ENCODE measurements at places on chromosomes 13 and 19. TPM values are rescaled to one million over a fixed set of nuclear protein-coding genes. Genes with fewer than 3 reads are reported as not detected.

DNA sequence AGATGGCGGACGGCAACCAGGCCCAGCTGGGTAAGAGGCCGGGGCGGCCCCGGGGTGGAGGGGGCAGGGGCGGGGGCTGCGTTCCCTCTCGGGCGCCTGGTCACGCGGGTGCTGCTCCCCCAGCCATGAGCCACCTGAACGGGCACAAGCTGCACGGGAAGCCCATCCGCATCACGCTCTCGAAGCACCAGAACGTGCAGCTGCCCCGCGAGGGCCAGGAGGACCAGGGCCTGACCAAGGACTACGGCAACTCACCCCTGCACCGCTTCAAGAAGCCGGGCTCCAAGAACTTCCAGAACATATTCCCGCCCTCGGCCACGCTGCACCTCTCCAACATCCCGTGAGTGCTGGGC, 11.1 kb downstream of the PTBP1 start:
- no peak for DNase-seq
- no peaks in the 10 kb centered on the region for H3K27me3 ChIP-seq

DNA sequence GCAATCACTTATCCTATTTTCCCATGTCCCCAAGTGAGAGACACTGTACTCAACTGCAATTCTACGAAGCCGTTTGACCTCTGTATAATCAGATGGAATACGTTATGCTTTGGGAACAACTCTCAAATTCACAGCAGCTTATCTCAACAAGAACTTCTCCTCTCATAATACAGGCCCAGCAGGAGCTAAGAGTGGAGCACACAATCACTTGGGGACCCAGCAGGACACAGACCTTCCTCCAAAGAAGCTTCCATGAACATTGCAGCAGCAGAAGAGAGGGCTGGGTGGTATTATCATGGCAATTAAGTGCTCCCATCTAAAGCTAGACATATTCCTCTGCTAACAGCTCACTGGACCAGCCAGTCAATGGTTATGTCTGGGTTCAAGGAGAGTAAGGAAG, 428.3 kb upstream of the MIR17HG start:
- no peaks in the 10 kb centered on the region for H3K27me3 ChIP-seq
- H3K4me3 ChIP-seq, result no peak overlapping the region
- H3K36me3 ChIP-seq, result no peaks in the 10 kb centered on the region

DNA sequence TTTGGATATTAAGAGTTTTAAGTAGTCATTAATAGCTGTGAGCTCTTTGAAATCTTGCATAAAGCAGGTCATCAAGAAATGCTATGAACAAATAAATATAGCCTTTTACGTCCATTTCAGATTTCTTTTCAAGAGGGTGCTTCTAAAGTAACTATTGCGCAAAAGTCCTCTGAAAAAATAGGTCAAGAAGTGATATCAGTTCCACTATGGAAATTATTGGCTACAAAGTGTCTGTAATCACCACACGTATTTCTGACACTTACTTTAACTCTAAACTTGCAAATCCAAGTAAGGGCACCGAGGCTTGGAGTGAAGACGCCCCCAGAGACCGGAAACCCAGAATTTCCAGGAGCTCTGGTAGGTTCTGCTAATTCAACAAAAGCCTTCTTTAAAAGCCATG, 44.9 kb upstream of the STARD13 start:
- no peaks in the 10 kb centered on the region for H3K27me3 ChIP-seq
- H3K4me1 ChIP-seq, result peaks cover 26% of the 10 kb centered on the region

- no peaks in the 10 kb centered on the region for H3K27me3 ChIP-seq
- no peaks in the 10 kb centered on the region for H3K4me1 ChIP-seq
- no peak overlapping the region for H3K27ac ChIP-seq
- DNase-seq, result no peak
- no peak overlapping the region for H3K4me3 ChIP-seq
- H3K36me3 ChIP-seq, result no peaks in the 10 kb centered on the region
These were observed 9.1 kb downstream of the AP2A1 start for GRCh38 chr19:49775742-49776370.

Gene LILRA1
- total RNA-seq, result not detected

GRCh38 chr13:59318320-59318930, 845.3 kb downstream of the DIAPH3 start:
- no peak overlapping the region for H3K4me3 ChIP-seq
- H3K27ac ChIP-seq, result no peak overlapping the region
- H3K4me1 ChIP-seq, result no peaks in the 10 kb centered on the region
- DNase-seq, result peak; percentile 81
- H3K27me3 ChIP-seq, result no peaks in the 10 kb centered on the region

Gene BRCA2
- 0.56 TPM for total RNA-seq

DNA sequence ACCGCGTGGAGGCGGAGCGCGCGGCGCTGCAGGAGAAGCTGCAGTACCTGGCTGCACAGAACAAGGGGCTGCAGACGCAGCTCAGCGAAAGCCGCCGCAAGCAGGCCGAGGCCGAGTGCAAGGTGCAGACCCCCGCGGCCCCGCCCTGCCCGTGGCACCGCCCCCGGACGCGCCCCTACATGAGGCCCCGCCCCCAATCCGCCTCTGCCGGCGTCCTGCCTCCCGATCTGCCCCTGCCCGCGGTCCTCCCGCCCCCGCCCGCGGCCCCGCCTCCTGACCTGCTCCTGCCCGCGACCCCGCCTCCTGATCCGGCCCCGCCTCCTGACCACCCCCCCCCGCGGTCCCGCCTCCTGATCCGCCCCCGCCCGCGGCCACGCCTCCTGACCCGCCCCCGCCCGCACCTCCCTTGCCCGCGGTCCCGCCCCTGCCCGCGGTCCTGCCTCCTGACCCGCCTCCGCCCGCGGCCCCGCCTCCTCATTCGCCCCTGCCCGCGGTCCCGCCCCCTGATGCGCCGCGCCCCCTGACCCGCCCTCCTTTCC, 11.7 kb downstream of the PRR36 start:
- H3K27ac ChIP-seq, result no peak overlapping the region
- H3K27me3 ChIP-seq, result no peaks in the 10 kb centered on the region

DNA sequence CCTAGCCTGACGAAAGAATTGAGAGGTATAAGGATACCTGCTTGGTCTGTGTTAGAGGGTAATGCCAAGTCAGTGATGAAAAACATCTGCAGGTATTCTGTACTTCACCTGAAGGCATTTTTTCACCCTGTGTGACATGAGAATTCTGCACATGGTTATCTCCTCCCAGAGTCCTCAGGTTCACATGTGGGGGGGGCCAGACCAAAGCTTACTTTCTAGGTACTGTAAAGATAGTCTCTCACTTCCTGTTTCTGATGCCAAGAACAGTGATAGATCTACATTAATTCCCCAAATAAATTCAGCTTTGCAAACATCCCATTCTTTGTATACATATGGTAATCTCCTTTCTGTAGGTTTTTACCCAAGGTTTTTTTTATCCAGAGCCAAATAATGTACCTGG, 53.4 kb downstream of the GPC6 start:
- no peak overlapping the region for H3K27ac ChIP-seq
- no peaks in the 10 kb centered on the region for H3K36me3 ChIP-seq
- H3K4me1 ChIP-seq, result no peaks in the 10 kb centered on the region
- DNase-seq, result no peak
- no peak overlapping the region for H3K4me3 ChIP-seq
- H3K27me3 ChIP-seq, result no peaks in the 10 kb centered on the region

Gene LTBP4
- total RNA-seq, result 276 TPM

Gene TUBB4A
- 0.59 TPM for total RNA-seq

GRCh38 chr19:29680447-29680846, 15.2 kb downstream of the PLEKHF1 start:
- H3K36me3 ChIP-seq, result no peaks in the 10 kb centered on the region
- no peak for DNase-seq
- peaks cover 26% of the 10 kb centered on the region for H3K4me1 ChIP-seq
- peak overlapping the region; percentile 6 for H3K27ac ChIP-seq
- H3K4me3 ChIP-seq, result no peak overlapping the region

- H3K27me3 ChIP-seq, result peaks cover 9% of the 10 kb centered on the region
- no peak for DNase-seq
- no peak overlapping the region for H3K4me3 ChIP-seq
- H3K27ac ChIP-seq, result no peak overlapping the region
- H3K36me3 ChIP-seq, result no peaks in the 10 kb centered on the region
- H3K4me1 ChIP-seq, result peaks cover 10% of the 10 kb centered on the region
These were observed 4.7 kb upstream of the SHKBP1 start for GRCh38 chr19:40571831-40572495.

DNA sequence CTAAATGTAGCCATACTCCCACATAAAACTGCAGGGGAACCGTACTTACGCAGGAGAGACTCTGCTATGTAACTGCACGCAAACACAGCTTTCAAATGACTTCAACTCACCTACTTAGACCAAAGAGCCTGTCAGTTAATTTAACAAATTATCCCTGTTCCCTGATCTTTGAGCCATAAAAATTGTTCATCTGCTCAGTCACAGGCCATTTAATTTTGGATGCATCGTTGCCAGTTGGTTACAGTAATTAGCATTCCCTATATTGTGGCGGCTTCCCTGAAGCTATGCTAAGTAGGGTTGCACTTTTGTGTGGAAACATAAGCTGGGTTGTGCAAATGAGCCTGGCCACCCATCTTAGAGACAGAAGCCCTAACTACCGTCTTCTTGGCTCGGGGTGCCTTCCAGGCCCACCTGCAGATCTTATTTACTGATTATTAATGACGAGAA, 21.2 kb upstream of the OBI1 start:
- no peaks in the 10 kb centered on the region for H3K36me3 ChIP-seq
- no peak for DNase-seq
- no peak overlapping the region for H3K4me3 ChIP-seq

- DNase-seq, result no peak
- no peaks in the 10 kb centered on the region for H3K4me1 ChIP-seq
- H3K36me3 ChIP-seq, result no peaks in the 10 kb centered on the region
- no peaks in the 10 kb centered on the region for H3K27me3 ChIP-seq
- H3K27ac ChIP-seq, result peak overlapping the region; percentile 17
These were observed 133.9 kb upstream of the ARGLU1 start for GRCh38 chr13:106701771-106702341.

DNA sequence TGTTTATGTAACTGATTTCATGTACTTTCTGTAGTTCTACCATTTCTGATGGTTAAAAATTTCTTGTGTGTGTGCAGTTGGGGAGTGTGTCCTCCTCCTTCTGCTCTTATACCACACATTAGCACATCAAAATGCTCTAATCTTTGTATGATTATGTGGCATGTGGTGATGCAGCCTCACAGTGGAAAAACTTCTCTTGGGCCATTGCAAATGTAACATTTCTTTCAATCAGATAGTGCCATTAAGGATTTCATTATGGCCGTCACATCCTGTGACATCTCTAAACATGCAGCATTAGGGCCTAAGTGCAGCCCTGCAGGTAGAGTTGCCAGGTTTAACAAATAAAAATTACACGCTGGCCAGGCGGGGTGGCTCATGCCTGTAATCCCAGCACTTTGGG, 24.9 kb upstream of the ALOX5AP start:
- no peak overlapping the region for H3K27ac ChIP-seq
- no peaks in the 10 kb centered on the region for H3K27me3 ChIP-seq
- no peak for DNase-seq

DNA sequence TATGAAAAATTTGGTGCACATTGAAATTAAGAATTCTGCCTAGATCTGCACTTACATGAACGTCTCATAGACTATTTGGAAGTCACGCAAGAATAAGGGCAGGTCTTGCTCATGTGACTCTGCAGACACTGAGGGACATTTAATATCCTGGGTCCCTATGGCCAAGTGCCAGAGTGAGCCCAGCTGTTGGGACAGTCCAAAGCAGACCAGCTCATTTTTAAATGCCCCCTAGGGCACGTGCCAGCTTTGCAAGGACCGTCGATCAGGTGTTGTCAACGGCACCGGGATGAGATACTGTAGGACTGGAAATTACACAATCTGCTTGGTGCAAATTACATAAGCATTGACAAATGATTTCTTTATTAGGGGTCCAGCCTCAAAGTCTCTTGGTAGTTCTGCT, 293.6 kb downstream of the TEX29 start:
- no peak overlapping the region for H3K27ac ChIP-seq
- H3K27me3 ChIP-seq, result no peaks in the 10 kb centered on the region
- no peaks in the 10 kb centered on the region for H3K36me3 ChIP-seq
- no peaks in the 10 kb centered on the region for H3K4me1 ChIP-seq
- no peak overlapping the region for H3K4me3 ChIP-seq

Gene GNG7
- total RNA-seq, result 3.8 TPM

GRCh38 chr13:19592657-19593180, 31.4 kb upstream of the TPTE2 start:
- no peak for DNase-seq
- H3K36me3 ChIP-seq, result no peaks in the 10 kb centered on the region
- H3K27me3 ChIP-seq, result no peaks in the 10 kb centered on the region
- H3K4me1 ChIP-seq, result no peaks in the 10 kb centered on the region
- no peak overlapping the region for H3K27ac ChIP-seq

Gene FXYD1
- total RNA-seq, result 26.3 TPM

DNA sequence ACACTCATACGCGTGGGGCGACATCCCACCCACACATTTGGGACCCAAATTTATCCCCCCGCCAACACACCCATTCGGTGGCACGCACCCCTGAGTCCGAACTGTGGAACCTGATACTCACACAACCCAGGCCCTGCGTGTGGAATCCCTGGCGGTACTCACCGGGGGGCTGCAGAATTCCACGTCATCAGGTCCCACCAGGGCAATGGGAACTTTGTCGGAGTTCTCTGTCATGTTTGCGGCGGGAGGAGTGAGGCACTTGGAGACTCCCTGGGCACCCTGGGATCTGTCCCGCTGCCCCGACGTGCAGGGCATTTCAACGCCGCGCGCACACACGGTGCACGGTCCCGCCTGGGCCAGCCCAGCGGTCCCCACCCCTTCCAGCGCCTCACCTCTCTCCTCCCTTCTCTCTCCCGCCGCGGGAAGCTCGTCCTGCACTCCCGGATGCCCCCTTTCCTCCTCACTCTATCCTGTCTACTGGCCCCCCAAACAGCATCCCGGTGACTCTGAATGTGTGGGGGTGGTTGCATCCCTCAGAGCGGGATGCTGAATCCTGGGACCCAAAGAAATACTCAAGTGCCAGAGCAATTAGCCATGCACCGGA, at the start of gene CNMD:
TSS of gene CNMD (minus strand) at position 353 of the 604 bp plus-strand sequence. CDS start at position 234, 119 bp downstream.
- H3K4me3 ChIP-seq, result no peak within 1 kb of the TSS
- no peak within 1 kb of the TSS for H3K27ac ChIP-seq
- H3K27me3 ChIP-seq, result no peaks in the 10 kb centered on the region
- H3K4me1 ChIP-seq, result peaks cover 22% of the 10 kb centered on the region
- no peak for DNase-seq

Gene RAB11B
- 128 TPM for total RNA-seq

- no peak overlapping the region for H3K4me3 ChIP-seq
- no peak overlapping the region for H3K27ac ChIP-seq
- DNase-seq, result no peak
These were observed 388.1 kb upstream of the PRR20A start for GRCh38 chr13:56752636-56753035.

Gene ZNF93
- 20.5 TPM for total RNA-seq

Gene NCCRP1
- total RNA-seq, result 0.45 TPM

DNA sequence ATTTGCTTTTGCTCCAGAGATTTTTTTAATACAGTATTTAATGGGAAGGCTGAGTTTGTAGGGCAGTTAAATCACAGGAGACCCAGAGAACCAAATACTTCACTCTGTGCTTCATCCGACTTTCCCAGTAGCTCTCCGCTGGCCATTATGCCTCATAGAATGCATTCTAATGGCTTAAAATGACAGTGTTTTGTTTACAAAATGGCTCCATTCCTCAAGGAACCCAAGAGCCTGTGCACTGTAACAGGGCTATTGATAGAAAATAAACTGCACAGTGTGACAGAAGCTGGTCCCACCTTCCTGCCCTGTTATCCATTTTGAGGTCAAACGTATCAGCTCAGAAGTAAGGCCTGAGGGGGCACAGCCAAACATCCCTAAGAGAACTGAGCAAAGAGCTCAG, 136.5 kb downstream of the RAP2A start:
- H3K27ac ChIP-seq, result no peak overlapping the region
- no peak for DNase-seq
- H3K27me3 ChIP-seq, result no peaks in the 10 kb centered on the region
- peaks cover 4% of the 10 kb centered on the region for H3K4me1 ChIP-seq

Gene PLEKHF1
- total RNA-seq, result 12.1 TPM

GRCh38 chr19:925087-925525, 729 bp upstream of the ARID3A start:
- peaks cover 22% of the 10 kb centered on the region for H3K4me1 ChIP-seq
- no peaks in the 10 kb centered on the region for H3K36me3 ChIP-seq
- DNase-seq, result peak; percentile 32
- peak overlapping the region; percentile 95 for H3K4me3 ChIP-seq
- H3K27me3 ChIP-seq, result peaks cover 9% of the 10 kb centered on the region
